Thoracic aorta (tissue), 2 donors: ENCODE measurements at places on chromosomes 1 and 21.

DNA sequence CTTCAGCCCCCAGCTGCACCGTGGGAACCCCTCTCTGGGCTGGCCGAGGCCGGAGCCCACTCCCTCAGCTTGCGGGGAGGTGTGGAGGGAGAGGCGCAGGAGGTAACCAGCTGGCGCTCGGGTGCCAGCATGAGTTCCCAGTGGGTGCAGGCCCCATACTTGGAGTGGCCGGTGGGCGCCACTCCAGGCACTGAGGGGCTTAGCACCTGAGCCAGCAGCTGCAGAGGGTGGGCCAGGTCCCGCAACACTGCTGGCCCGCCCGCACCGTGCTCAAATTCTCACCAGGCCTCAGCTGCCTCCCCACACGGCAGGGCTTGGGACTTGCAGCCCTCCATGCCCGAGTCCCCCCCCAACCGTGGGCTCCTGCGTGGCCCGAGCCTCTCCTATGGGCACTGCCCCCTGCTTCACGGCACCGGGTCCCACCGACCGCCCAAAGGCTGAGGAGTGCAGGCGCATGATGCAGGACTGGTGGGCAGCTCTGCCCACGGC lies 47.2 kb downstream of the LRRC53 start:
- H3K36me3 ChIP-seq, result no peaks in the 10 kb centered on the region
- DNase-seq, result no peak
- H3K4me1 ChIP-seq, result peaks cover 8% of the 10 kb centered on the region
- no peaks in the 10 kb centered on the region for H3K27me3 ChIP-seq

- DNase-seq, result no peak
- H3K27ac ChIP-seq, result no peak overlapping the region
- no peaks in the 10 kb centered on the region for H3K36me3 ChIP-seq
- H3K4me1 ChIP-seq, result no peaks in the 10 kb centered on the region
- no peaks in the 10 kb centered on the region for H3K27me3 ChIP-seq
These were observed 9.2 kb downstream of the PIGM start for GRCh38 chr1:160022330-160023310.

- H3K4me3 ChIP-seq, result no peak overlapping the region
- DNase-seq, result no peak
- no peak overlapping the region for H3K27ac ChIP-seq
- H3K4me1 ChIP-seq, result no peaks in the 10 kb centered on the region
These were observed 70.3 kb downstream of the PTPRU start for GRCh38 chr1:29306471-29307140.

- H3K4me3 ChIP-seq, result peak within 1 kb of the TSS; percentile 92
- peak within 1 kb of the TSS; percentile 54 for H3K27ac ChIP-seq
- peaks cover 16% of the 10 kb centered on the region for H3K4me1 ChIP-seq
- peak; percentile 16 for DNase-seq
- H3K27me3 ChIP-seq, result no peaks in the 10 kb centered on the region
- H3K36me3 ChIP-seq, result no peaks in the 10 kb centered on the region
These were observed at the start of gene EEIG2 for GRCh38 chr1:108559215-108560186. Gene EEIG2 (plus strand): TSS chr1:108560100. CDS start chr1:108560429, 329 bp downstream.

GRCh38 chr1:212217633-212218032 lies 67.6 kb upstream of the PPP2R5A start:
- no peaks in the 10 kb centered on the region for H3K27me3 ChIP-seq
- H3K27ac ChIP-seq, result no peak overlapping the region
- no peak for DNase-seq
- no peaks in the 10 kb centered on the region for H3K4me1 ChIP-seq
- H3K36me3 ChIP-seq, result no peaks in the 10 kb centered on the region

DNA sequence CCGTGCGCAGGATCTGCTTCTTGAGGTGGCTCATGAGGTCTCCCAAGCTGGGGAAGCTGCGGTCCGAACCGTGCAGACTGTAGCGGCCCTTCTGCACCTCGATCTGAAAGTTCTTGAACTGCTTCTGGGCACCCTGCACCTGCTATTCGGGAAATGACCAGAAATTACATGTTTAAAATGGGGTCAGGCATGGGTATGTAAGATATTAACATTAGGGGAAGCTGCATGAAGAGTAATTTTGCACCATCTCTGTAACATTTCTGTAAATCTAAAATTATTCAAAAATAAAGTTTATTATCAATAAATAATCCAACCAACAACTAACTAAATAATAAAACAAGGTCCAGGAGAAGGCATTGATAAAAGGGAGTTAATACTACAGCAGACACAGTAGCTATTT lies 110.7 kb downstream of the RAVER2 start:
- peaks cover 44% of the 10 kb centered on the region for H3K36me3 ChIP-seq
- H3K27ac ChIP-seq, result no peak overlapping the region
- no peaks in the 10 kb centered on the region for H3K27me3 ChIP-seq
- no peak overlapping the region for H3K4me3 ChIP-seq
- no peaks in the 10 kb centered on the region for H3K4me1 ChIP-seq

- no peaks in the 10 kb centered on the region for H3K27me3 ChIP-seq
- H3K4me3 ChIP-seq, result no peak overlapping the region
- no peak for DNase-seq
These were observed 31.4 kb upstream of the PKP1 start for GRCh38 chr1:201251851-201252430.

- no peaks in the 10 kb centered on the region for H3K27me3 ChIP-seq
- no peaks in the 10 kb centered on the region for H3K4me1 ChIP-seq
- no peak overlapping the region for H3K27ac ChIP-seq
- no peak for DNase-seq
- no peaks in the 10 kb centered on the region for H3K36me3 ChIP-seq
These were observed 19.3 kb upstream of the IL22RA1 start for GRCh38 chr1:24162201-24162600.

DNA sequence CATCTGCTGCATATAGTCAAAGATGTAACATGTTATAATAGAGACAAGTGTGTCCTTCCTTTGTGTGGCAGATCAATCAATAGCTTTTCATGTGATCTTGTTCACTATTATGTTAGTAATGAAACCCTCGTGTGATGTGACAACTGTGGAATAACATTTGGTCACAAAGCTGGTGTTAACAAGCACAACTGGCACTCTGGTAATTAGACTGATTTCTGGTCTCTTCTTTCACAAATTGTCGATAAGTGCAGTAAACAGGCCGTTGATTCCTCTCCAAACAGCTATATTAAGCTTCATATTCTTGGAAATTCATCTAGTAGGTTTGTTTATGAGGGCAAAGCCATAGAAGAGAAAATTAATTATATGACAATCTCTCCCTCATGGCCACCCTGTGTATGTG lies 616.7 kb upstream of the PTBP2 start:
- DNase-seq, result no peak
- H3K4me1 ChIP-seq, result no peaks in the 10 kb centered on the region
- no peaks in the 10 kb centered on the region for H3K27me3 ChIP-seq
- H3K36me3 ChIP-seq, result no peaks in the 10 kb centered on the region
- no peak overlapping the region for H3K27ac ChIP-seq

GRCh38 chr1:75539230-75540116 lies 71.4 kb downstream of the SLC44A5 start:
- H3K4me1 ChIP-seq, result peaks cover 4% of the 10 kb centered on the region
- H3K36me3 ChIP-seq, result no peaks in the 10 kb centered on the region
- H3K4me3 ChIP-seq, result peak overlapping the region; percentile 19
- no peak overlapping the region for H3K27ac ChIP-seq
- no peaks in the 10 kb centered on the region for H3K27me3 ChIP-seq
- no peak for DNase-seq

DNA sequence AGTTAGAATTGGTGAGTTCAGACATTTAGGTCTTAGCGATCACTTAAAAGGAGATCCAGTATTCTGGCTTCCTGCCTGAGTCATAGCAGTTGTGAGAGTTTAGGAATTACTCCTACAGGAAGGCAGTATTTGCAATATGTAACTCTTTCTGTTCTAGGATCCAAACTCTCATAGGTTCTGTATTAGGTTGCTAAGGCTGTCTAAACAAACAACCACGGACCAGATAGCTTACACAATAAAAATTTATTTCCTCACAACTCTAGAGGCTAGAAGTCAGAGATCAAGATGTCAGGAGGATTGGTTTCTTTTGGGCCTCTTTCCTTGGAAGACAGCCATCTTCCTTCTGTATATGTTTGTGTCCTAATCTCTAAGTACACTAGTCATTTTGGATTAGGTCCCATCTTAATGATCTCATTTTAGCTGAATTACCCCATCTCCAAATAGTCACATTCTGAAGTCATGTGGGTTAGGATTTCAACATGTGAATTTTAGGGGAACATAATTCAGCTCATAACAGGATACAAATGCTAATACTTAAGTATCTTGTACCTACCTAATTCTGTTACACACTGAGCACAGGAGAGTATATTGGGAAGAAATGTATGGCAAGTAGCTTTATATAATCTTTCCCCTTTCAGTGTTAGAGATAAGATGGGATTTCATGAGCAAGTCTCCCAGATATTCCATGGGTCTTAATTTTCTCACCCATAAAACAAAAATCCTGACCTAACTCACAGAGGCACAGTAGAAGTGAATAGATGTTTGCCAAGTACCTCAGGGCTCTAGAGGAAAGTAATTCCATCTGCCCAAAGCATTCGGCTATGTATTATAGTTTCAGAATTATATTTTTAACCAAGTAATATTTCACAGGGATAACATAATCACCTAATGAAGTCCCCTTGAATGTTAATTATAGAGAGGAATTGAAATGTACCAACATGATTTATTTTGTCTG lies 144.4 kb downstream of the PTBP2 start:
- H3K27ac ChIP-seq, result no peak overlapping the region
- H3K4me1 ChIP-seq, result peaks cover 11% of the 10 kb centered on the region
- no peak overlapping the region for H3K4me3 ChIP-seq
- no peaks in the 10 kb centered on the region for H3K36me3 ChIP-seq
- H3K27me3 ChIP-seq, result no peaks in the 10 kb centered on the region

DNA sequence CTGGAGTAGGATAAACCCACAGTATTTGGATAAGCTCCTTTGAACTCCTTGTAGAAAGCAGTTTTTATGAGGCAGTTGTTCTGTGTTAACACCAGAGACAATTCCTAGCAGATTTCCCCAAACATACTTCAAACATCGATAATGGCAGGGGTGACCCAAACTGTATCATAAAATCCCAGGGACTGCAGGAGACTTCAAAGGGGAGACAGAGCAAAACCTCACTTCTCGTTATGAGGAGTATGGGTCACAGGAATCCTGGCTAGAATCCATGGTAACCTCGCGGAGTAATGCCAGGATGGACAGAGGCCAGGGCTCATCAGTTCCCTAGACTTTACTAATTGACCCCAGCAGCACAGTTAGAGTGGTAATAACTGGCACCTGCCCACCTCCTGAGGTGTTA lies 148.0 kb downstream of the DHRS3 start:
- no peak overlapping the region for H3K4me3 ChIP-seq
- no peak for DNase-seq
- H3K36me3 ChIP-seq, result no peaks in the 10 kb centered on the region

DNA sequence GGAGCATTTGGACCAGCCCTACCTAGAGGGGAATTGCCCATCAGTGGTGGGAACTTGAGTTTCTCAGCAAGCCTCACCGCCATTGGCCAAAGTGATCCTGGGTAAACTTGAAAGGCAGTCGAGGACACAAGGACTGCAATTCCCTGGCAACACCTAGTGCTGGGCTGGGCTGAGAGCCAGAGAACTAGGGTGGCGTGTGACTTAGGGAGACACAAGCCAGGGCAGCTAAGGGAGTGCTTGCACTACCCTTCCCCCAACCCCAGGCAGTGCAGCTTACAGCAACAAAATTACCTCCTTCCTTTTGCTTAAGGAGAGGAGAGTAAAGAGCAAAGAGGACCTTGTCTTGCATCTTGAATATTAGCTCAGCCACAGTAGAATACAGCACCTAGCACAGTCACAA lies 176.9 kb upstream of the PRMT6 start:
- H3K36me3 ChIP-seq, result no peaks in the 10 kb centered on the region
- H3K4me3 ChIP-seq, result no peak overlapping the region
- DNase-seq, result no peak
- no peaks in the 10 kb centered on the region for H3K27me3 ChIP-seq
- no peak overlapping the region for H3K27ac ChIP-seq
- H3K4me1 ChIP-seq, result no peaks in the 10 kb centered on the region

DNA sequence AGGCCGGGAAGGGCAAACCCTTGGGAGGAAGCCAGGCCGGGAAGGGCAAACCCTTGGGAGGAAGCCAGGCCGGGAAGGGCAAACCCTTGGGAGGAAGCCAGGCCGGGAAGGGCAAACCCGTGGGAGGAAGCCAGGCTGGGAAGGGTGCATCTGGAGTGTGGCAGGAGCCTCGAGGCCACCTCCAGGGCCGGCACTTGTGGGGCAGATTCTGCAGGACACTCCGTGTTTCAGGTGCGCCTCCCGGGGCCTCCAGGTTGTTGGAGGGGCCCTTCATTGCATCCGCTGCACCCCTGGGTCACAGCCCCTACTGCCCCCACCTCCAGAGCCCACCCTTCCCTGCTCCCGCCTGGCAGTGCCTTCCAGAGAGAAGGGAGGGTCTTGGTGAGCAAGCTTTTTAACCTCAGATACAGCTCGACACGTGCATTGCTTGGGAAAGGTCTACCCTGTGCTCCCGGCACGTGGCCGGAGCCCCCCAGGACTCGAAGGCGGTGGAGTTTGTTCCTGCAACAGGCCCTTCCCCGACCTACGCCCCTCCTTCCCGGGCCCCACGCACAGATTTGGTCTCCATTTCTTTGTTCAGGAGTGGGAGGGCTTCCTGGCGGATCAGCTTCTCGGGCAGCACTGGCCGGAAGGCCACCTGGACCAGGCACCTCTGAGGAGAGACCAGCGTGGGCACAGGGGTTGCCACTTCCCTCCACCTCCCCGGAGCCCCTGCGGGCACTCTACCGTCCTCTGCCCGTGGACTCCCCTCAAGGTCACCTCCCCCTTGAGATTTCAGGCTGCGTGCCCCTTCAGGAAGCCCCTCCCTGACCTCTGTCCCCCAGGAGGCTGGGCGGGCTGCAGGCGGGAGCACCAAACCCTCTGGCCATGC lies 9.4 kb upstream of the TMEM52 start:
- no peaks in the 10 kb centered on the region for H3K27me3 ChIP-seq
- no peaks in the 10 kb centered on the region for H3K36me3 ChIP-seq
- no peaks in the 10 kb centered on the region for H3K4me1 ChIP-seq
- H3K27ac ChIP-seq, result no peak overlapping the region

GRCh38 chr1:64757213-64757612 lies 12.3 kb downstream of the RAVER2 start:
- DNase-seq, result no peak
- no peak overlapping the region for H3K4me3 ChIP-seq
- H3K36me3 ChIP-seq, result no peaks in the 10 kb centered on the region
- H3K27ac ChIP-seq, result no peak overlapping the region
- no peaks in the 10 kb centered on the region for H3K27me3 ChIP-seq
- H3K4me1 ChIP-seq, result peaks cover 7% of the 10 kb centered on the region

DNA sequence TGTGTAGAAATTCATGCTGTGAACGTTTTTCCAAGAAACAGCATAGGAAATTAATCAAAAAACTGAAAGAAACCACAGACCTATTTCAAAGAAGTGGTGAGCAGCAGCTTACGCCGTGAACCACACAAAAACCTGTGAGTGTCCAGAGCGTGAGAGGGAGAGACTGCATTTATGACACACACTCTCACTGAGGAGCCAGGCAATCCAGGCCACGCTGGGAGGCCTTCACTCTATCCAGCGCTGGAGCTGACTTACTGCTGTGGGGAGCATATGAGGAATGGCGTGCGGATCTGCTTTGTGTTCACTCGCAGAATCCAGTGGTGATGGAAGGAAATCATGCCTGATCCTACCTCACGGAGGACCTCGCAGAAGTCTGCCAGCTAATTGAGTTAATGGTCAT lies 12.7 kb downstream of the ADAMTS1 start:
- no peak overlapping the region for H3K4me3 ChIP-seq
- no peak for DNase-seq
- H3K4me1 ChIP-seq, result peaks cover 18% of the 10 kb centered on the region
- H3K27me3 ChIP-seq, result no peaks in the 10 kb centered on the region
